ENCODE measurements at places on chromosomes 2 and 18.

GRCh38 chr2:61658841-61659780 lies 121.0 kb upstream of the XPO1 start:
- no peak for DNase-seq

- no peak for DNase-seq
These were observed 86.6 kb downstream of the EPHA4 start for GRCh38 chr2:221485503-221485870.

DNA sequence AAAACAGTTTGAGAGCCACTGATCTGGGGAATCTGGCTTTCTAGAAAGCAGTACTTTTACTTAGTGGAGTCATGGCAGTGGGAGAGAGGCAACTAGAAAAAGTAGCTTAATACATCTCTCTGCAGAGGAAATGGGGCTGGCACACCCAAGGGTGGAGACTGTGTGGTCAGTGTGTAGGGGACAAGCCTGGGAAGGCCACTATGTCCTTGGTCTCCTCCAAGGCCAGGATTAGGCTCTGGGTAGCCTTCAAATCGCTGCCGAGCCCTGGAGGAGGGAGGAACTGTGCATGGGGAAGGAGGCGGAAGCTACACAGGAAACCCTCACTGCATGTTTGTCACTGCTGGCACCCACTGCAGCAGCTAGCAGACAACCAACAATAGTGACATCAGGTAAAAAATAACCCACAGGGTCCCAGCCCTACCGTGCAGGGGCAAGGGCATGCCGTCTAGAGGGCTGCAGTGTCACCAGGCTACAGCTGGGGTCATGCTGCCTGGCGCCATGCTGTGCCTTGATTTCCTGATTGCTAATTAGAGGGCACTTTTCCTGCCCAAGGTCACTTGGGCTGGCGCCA lies 34.8 kb downstream of the LBH start:
- no peak for DNase-seq

DNA sequence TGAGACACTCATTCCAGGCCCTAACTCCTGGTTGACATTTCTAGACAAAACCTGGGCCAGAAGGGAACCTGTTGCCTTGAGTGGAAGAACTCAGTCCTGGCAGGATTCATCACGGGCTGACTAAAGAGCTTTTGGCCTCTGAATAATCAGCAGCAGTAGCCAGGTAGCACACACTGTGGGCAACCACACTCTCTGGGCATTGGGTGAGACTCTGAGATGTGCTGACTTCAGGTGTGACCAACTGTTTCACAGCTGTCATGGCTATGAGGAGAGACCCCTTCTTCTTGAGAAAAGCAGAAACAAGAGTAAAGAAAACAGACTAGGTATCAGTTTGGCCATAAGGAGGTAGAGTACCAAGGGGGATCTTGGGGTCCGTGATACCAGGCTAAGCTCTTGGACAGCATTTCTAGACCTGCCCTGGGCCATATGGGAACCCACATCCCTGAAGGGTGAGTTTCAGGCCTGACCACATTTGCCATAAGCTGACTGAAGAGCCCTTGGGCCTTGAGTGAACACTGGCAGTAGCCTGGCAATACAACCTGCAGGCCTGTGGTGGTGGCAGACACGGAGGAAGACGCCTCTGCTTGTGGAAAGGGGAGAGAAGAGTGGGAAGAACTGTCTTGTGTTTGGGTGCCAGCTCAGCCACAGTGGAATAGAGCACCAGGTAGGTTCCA lies 230.9 kb downstream of the DLGAP1 start:
- no peak for DNase-seq

GRCh38 chr2:59353306-59353921 lies 1112.3 kb upstream of the FANCL start:
- no peak for DNase-seq

- DNase-seq = no peak
These were observed 110.1 kb downstream of the ZNF385B start for GRCh38 chr2:179751163-179751809.

DNA sequence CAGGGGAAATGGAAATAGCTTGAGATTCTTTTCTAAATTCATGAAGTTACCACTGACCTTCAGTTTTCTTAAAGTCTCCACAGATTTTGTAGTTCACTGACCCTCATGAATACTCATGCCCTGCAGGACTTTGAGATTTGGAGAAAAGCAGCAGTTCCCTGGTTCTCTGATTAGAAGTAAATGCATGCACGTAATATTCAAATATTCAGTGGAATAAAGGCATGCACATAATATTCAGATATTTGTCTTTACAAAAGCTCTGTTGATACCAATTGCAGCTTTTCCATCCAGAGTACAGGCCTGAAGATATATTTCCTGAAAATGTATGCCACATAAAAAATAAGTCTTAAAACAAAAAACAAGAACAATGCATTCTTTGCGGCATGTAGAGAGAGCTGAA lies 219.8 kb downstream of the ADCYAP1 start:
- DNase-seq = no peak

- DNase-seq = no peak
These were observed 68.9 kb downstream of the CYP26B1 start for GRCh38 chr2:72078773-72079172.

- no peak for DNase-seq
These were observed 23.5 kb upstream of the ARL5A start for GRCh38 chr2:151851761-151852160.

All from T1000 (cell line).